ENCODE measurements at places on chromosomes 11 and 22. TPM values are rescaled to one million over a fixed set of nuclear protein-coding genes. Genes with fewer than 3 reads are reported as not detected.

DNA sequence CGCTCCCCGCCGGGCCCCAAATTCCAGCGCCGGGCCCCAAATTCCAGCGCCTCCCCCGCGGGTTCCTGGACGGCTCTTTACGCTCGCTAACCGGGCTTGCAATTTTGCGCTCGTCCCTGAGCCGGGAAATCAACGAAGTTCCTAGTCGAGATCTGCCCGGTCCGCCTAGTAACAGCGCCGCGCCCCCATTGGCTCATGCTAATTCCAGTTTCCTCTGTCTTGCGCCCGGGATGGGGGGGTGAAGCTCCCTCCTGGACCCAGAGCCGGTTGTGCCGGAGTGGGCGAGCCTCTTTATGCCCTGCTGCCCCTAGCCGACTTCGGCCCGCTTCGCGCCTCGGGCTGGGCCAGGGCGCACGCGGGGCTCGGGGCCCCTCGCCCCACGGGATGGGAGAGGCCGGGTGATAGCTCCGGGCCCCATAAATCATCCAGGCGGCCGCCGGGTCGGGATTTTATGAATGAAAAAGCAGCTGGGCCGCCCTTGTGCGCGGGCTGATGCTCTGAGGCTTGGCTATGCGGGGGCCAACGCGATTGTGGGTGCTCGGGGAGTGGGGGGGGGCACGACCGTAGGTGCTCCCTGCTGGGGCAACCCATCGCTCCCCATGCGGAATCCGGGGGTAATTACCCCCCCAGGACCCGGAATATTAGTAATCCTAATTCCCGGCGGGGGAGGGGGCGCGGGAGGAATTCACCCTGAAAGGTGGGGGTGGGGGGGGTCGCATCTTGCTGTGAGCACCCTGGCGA, 1.8 kb upstream of the CCND1 start:
- DNase-seq: peak; percentile 96
- H3K27ac ChIP-seq: peak overlapping the region; percentile 78
- H3K36me3 ChIP-seq: peaks cover 6% of the 10 kb centered on the region
- peak overlapping the region; percentile 97 for H3K4me3 ChIP-seq
- peaks cover 69% of the 10 kb centered on the region for H3K4me1 ChIP-seq

The TMPRSS5 gene
- 0.16 TPM for total RNA-seq

The RASSF10 gene
- 0.14 TPM for total RNA-seq

The PNPLA3 gene
- not detected for total RNA-seq

The CLDN5 gene
- 38.1 TPM for total RNA-seq

GRCh38 chr11:125258291-125259032, 93.9 kb downstream of the PKNOX2 start:
- DNase-seq: no peak
- peaks cover 35% of the 10 kb centered on the region for H3K4me1 ChIP-seq
- H3K27ac ChIP-seq: no peak overlapping the region
- no peak overlapping the region for H3K4me3 ChIP-seq

DNA sequence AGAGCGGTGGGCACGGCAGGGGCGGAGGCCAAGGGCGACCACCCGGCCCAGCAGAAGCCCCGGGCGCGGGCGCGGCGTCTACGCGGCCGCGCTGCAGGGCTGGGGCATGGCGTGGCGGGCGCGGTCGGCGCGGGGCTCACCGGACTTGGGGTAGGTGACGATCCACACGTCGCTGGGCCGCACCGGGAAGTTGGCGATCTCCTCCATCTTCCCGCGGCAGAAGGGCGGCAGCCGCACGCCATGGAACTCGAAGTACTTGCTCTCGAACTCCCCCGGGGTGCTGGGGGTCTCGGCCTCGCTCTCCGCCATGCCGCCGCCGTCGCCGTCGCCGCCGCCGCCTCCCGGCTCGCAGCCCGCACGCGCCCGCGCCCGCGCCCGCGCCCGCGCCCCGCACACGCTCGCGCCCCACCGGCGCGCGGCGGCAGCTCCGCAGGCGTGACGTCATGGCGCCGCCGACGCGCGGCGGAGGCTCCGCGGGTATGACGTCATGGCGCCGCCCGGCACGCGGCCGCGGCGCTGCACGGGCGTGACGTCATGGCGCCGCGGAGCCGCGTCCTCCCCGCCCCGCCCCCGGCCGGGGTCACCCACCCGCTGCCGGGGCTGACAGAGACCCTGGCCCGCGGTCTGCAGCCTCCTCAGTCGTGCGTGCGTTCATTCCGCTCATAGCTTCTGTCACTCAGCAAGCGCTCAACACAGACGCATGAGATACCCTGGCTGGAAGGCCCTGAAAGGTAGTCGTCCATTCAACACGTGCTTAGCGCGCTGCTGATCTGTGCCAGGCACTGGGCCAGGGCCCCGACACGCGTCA, at the start of gene SULT4A1:
SULT4A1 (minus strand) TSS at position 440 of the 808 bp plus-strand sequence; CDS start at position 309, 131 bp downstream.
- no peak for DNase-seq
- peaks cover 17% of the 10 kb centered on the region for H3K27me3 ChIP-seq
- no peaks in the 10 kb centered on the region for H3K4me1 ChIP-seq
- no peak within 1 kb of the TSS for H3K27ac ChIP-seq

The CSNK2A3 gene
- total RNA-seq: 2.1 TPM

The CALCA gene
- not detected for total RNA-seq

GRCh38 chr11:86486261-86487030, 111.8 kb downstream of the CCDC81 start:
- no peak overlapping the region for H3K4me3 ChIP-seq
- no peaks in the 10 kb centered on the region for H3K4me1 ChIP-seq
- DNase-seq: no peak

- H3K4me3 ChIP-seq: no peak overlapping the region
- H3K27me3 ChIP-seq: no peaks in the 10 kb centered on the region
- H3K36me3 ChIP-seq: no peaks in the 10 kb centered on the region
- peaks cover 67% of the 10 kb centered on the region for H3K4me1 ChIP-seq
- H3K27ac ChIP-seq: no peak overlapping the region
Observed at GRCh38 chr22:45686836-45687235, 15.2 kb downstream of the ATXN10 start.

GRCh38 chr11:1967641-1968225, 20.6 kb downstream of the MRPL23 start:
- no peak overlapping the region for H3K27ac ChIP-seq
- DNase-seq: no peak
- no peaks in the 10 kb centered on the region for H3K4me1 ChIP-seq
- no peaks in the 10 kb centered on the region for H3K27me3 ChIP-seq

- H3K4me1 ChIP-seq: peaks cover 48% of the 10 kb centered on the region
- H3K4me3 ChIP-seq: no peak overlapping the region
- no peak overlapping the region for H3K27ac ChIP-seq
- H3K36me3 ChIP-seq: no peaks in the 10 kb centered on the region
Observed at GRCh38 chr11:19805827-19806226, 93.2 kb downstream of the NAV2 start.

The KRTAP5-10 gene
- not detected for total RNA-seq

The GAB4 gene
- total RNA-seq: not detected

DNA sequence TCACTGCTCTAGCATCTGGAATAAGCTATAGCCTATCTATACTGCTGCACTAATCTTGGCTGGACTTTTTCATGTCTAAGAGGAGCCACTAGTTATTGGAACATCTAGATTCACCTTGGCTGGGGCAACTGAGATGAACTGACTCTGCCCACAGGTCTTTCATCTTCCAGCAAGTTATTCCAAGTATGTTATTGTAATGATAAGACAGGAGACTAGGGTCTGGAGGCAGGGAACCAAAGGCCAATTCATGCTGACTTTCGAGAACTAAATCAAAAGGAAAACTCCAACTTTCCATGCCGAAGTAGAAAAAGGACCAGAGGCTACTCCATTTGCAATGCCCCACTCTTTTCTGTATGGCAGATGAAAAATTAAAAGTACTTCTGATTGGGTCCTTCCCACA, 1243.0 kb upstream of the RAG2 start:
- H3K27me3 ChIP-seq: no peaks in the 10 kb centered on the region
- no peak overlapping the region for H3K4me3 ChIP-seq
- no peaks in the 10 kb centered on the region for H3K4me1 ChIP-seq

The NCF4 gene
- total RNA-seq: 4.2 TPM

The RIMBP3B gene
- total RNA-seq: 0.16 TPM

The GPHA2 gene
- total RNA-seq: 0.48 TPM

GRCh38 chr22:45482169-45482568, 20.5 kb upstream of the FBLN1 start:
- H3K27me3 ChIP-seq: no peaks in the 10 kb centered on the region
- H3K4me1 ChIP-seq: no peaks in the 10 kb centered on the region
- no peak for DNase-seq
- no peak overlapping the region for H3K4me3 ChIP-seq

DNA sequence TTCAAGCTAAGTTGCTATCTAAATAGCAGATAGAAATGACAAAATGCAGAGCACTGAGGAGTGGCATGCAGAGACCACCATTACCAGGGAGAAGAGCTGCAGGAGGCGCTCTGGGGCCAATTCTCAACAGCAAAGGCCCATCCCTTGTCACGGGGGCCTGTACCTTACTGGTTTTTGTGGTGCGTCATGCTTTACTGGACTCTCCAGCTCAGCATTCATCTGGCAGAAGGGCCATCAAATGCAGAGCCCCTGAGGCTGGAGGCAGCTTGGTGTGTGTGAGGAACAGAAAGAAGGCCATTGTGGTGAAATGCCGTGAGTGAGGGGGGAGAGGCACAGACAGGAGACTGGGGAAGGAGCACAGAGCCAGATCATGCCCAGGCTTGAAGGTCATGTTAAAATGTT, 56.5 kb upstream of the NAV2 start:
- no peak overlapping the region for H3K4me3 ChIP-seq
- no peaks in the 10 kb centered on the region for H3K27me3 ChIP-seq
- H3K27ac ChIP-seq: no peak overlapping the region
- H3K4me1 ChIP-seq: no peaks in the 10 kb centered on the region

DNA sequence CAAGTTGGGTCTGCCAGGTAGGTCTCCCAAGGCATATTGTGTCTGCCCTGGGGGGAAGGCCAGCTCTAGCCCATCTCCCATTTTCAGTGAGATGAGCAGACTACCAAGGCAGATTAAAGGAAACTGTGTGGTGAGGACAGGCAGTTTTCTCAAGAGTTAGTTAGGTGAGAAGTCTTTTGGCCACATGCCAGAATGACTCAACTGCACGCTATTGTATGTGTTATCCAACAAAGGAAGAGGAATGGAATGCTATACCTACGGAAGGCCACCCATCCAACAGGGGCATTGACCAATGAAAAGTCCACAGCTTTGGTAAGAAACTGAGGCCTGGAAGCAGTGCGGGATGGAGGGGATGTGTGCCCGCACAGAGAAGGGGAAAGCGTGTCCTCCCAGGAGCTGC, 941.7 kb downstream of the NTM start:
- no peaks in the 10 kb centered on the region for H3K27me3 ChIP-seq
- no peaks in the 10 kb centered on the region for H3K36me3 ChIP-seq
- no peak overlapping the region for H3K4me3 ChIP-seq
- H3K27ac ChIP-seq: no peak overlapping the region
- DNase-seq: no peak

DNA sequence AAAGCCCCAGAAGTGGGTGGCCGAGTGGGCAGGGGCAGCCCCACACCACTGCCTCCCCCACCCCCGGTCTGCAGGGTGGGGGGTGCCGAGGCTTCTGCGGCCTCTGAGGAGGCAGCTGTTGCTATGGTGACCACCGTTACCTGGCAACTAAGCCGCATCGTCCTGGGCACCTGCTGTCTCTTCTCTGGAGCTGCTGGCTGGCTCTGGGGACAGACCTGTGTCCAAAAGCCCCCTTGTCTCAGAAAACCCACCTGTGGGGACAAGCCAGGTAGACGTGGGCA, 79.9 kb upstream of the PRR5 start:
- H3K36me3 ChIP-seq: no peaks in the 10 kb centered on the region
- H3K4me1 ChIP-seq: no peaks in the 10 kb centered on the region

The MEI1 gene
- total RNA-seq: 0.40 TPM

DNA sequence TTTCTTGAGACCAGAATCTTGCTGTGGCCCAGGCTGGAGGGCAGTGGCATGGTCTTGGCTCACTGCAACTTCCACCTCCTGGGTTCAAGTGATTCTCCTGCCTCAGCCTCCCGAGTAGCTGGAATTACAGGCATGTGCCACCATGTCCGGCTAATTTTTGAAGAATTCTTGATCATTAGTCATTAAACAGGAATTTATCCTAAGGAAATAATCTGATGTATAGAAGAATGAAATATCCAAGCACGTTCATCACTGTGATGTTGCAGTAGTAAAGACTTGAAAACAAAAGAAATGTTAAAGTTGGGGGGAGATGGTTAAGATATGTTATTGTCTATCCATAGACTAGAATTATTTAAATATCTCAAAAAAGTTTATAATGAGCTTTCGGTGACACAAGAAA, 23.6 kb downstream of the CBL start:
- no peaks in the 10 kb centered on the region for H3K4me1 ChIP-seq
- peaks cover 7% of the 10 kb centered on the region for H3K36me3 ChIP-seq
- no peak overlapping the region for H3K4me3 ChIP-seq
- H3K27me3 ChIP-seq: no peaks in the 10 kb centered on the region

The PTPN5 gene
- total RNA-seq: 18.5 TPM

The SMC1B gene
- not detected for total RNA-seq

The PIK3C2A gene
- 36.7 TPM for total RNA-seq

- H3K36me3 ChIP-seq: no peaks in the 10 kb centered on the region
- peaks cover 24% of the 10 kb centered on the region for H3K27me3 ChIP-seq
- H3K4me3 ChIP-seq: no peak overlapping the region
- no peaks in the 10 kb centered on the region for H3K4me1 ChIP-seq
- no peak for DNase-seq
- H3K27ac ChIP-seq: no peak overlapping the region
Observed at GRCh38 chr22:49449377-49449776, 378.3 kb downstream of the BRD1 start.
